ENCODE measurements at places on chromosomes 3 and 15.

DNA sequence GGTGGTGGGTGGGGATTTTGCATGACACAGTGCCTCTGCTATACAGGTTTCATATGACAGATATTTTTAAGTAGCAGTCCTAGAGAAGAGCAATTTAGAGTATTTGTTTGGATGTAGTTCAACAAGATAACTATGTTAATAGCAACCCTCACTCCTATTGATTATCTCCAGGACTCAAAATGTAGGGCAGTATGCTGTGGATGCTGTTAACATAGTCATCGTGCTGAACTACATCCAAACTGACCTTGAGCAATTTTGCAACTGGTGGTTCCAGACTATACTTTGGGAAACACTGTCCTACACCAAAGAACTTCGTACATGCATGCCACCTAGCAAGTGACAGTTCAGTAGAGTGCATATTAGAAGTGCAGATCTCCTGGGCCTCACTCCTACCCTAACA, 117.6 kb downstream of the IL5RA start:
- no peak for DNase-seq

DNA sequence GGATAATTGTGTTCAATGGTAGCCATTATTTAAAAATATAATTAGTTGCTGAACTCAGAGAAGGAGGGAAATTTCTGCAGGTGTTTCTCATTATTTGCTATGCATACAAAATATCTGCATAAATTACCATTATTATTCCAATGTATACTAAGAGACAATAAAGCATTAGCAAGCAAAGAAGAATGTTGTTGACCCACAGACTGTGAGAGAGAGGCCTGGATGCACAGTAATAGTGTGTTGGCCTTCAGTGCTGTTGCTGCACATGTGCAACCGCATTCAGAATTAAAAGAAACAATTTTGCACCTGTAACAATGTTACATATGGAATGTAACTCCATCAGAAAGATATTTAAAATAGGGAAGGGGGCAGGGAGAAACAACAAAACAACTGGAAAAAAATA, 155.6 kb upstream of the KCNH8 start:
- no peak for DNase-seq

- no peak for DNase-seq
Observed at GRCh38 chr3:121759541-121760202, 10.1 kb upstream of the GOLGB1 start.

- DNase-seq, result no peak
Observed at GRCh38 chr3:150599611-150600297, 3.4 kb upstream of the SELENOT start.

DNA sequence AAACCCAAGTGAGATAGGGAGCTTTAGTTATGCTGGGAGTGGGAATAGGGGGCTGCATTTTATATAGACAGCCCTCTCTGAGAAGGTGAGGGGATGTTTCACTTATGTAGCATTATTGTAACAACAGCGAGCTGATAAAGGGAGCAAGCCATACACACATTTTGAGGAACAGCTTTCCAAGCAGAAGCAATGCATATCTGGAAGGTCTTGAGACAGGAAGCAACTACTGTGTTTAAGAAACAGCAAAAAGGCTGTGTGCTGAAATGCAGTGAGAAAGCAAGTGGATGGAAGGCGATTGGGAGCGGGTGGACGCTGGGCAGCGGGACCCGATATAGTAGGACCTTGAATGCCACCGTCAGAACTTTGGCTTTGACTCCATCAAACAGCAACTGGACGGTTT, 155.9 kb upstream of the TBL1XR1 start:
- DNase-seq, result no peak

DNA sequence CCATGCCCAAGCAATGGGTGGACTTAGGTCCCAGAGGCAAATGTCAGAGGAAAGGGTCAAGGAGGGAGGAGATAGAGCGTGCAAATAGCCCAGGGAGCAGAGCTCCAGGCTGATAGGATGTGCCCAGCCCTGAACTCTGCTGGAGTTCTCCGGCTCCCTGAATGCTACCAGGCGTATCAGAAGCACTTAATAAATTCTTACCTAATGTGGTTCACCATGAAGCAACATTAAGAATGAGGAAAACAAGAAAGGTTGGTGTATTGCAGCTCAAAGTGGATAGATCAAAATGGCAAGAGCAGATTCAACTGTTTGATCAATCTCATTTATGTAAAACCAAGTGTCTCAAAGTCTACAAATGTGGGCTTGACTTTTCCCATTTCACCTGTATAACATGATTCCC, 38.3 kb downstream of the PXYLP1 start:
- DNase-seq, result no peak

DNA sequence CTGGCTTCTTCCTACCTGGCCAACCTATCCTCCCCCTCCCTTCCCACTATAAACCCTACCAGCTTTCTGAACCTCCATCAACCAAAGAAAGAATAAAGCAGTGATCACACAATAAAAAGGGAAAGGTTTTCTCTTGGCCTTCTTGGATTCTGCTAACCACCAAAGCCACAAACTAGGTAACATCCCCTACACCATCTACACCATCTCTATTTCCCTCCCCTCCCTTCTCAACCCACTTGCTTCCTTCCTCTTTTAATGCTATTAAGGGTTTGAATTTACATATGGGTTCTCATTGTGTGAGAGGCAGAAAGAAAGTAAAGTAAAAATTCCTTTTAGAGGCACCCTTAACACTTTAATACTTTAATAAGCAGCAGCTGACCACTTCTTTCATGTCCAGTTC, 25.8 kb upstream of the RSL24D1 start:
- no peak for DNase-seq

GRCh38 chr3:66656609-66657008, 155.8 kb upstream of the LRIG1 start:
- DNase-seq, result no peak

GRCh38 chr15:67828969-67829646, 3.8 kb downstream of the SKOR1 start:
- no peak for DNase-seq

DNA sequence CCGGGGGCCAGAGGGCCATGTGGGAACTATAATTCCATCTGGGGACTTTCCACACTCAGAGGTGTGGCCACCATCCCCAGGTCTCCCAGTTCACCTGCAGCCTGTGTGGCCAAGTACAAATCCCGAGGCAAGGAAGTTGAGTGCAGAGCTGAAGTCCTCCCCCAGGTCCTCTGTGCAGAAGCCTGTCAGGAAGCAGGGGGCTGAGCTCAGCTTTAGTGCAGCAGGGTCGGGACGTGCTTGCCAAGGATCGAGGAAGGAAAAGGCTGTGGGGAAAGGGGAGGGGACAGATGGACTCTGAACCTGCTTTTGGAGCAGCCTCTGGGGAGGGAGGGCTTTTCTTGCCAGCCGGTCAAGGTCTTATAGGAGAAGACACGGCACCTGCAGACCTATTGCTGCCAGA, 67.7 kb downstream of the CHRNA7 start:
- no peak for DNase-seq

DNA sequence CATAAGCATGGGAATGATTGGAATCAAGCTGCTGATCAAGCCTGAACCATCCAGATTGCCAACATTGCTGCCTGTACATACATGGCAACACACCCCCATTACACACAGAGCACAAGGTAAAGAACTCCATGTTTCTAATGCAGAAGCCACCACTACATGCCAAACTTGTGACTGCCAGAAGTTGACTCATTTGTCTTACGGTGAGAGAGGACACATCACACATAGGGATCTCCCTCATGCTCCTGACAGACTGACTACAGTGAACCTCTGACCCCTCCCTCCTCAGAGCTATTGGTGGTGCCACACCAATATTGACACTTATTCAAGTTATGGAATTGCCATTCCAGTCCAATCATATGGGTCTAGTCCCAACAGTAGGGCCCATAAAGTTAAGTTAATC, 42.3 kb downstream of the EFHB start:
- DNase-seq, result no peak

Data from activated CD4-positive, alpha-beta T cell treated with anti-CD3 and anti-CD28 coated beads for 4 hours (primary cell).